CD8-positive, alpha-beta memory T cell (primary cell): ENCODE measurements at places on chromosomes 2 and 18. TPM values are rescaled to one million over a fixed set of nuclear protein-coding genes. Genes with fewer than 3 reads are reported as not detected.
A peak's percentile ranks its signal among the peaks of the same experiment; 100 is the strongest.

ALK gene
- not detected for total RNA-seq

- DNase-seq, result no peak
These were observed 93.2 kb upstream of the CBLN2 start for GRCh38 chr18:72637299-72637698.

DNA sequence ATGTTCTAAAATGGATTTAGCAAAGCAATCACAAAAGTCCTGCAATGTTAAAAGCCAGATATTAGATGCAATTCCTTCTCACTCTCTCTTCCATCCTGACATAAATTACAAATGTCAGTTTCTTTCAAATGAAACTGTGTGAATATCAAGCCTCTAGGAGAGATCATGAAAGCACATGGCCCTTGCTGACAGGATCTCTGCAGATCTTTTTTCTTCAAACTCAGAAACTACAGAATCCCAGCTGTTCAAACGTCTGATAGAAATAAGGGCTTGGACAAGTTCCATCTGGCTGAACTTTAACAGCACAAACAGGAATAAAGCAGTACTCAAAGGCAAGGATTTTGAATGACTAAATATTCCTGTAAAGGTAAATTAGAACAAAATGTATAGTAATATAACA is 47.6 kb downstream of the PDE1A start:
- no peak for DNase-seq

CEBPZ gene
- 104 TPM for total RNA-seq

PHLPP1 gene
- total RNA-seq, result 14.8 TPM

- peak; percentile 47 for DNase-seq
These were observed 185.9 kb upstream of the CCDC150 start for GRCh38 chr2:196453613-196454047.

DOK6 gene
- total RNA-seq, result not detected

- no peak for DNase-seq
These were observed 114.0 kb downstream of the LYPD6B start for GRCh38 chr2:149152469-149152953.

SKA1 gene
- 26.5 TPM for total RNA-seq

DNA sequence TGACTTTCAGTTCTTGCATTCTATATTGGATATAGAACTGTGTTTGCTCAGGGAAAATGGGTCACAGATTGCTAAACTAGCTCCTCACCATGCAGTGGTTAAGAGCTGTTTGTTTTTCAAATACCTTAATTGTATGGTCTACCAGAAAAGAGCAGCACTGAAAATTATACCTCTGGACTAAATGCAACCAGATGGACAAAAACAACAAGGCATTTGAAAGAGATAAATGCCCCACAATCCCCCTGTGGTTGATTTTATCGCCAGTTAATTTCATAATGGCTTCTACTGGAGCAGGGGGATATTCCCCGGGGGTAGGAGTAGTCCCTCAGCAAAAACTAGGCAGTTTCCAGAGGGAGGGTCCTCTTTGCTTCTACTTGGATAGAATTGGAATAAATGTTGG is 267.9 kb upstream of the TNP1 start:
- DNase-seq, result no peak

LIMS3 gene
- total RNA-seq, result 1.7 TPM

IL36RN gene
- not detected for total RNA-seq

OSBPL6 gene
- 1.6 TPM for total RNA-seq

RUFY4 gene
- not detected for total RNA-seq

FN1 gene
- total RNA-seq, result 0.31 TPM

GRCh38 chr2:201006704-201007103 is 43.2 kb upstream of the ORC2 start:
- no peak for DNase-seq

- no peak for DNase-seq
These were observed 9.9 kb downstream of the TNP1 start for GRCh38 chr2:216849987-216850386.

ADCYAP1 gene
- not detected for total RNA-seq

ATG4B gene
- total RNA-seq, result 79.0 TPM

- DNase-seq, result no peak
These were observed 22.7 kb upstream of the PKDCC start for GRCh38 chr2:42025151-42025582.

GCA gene
- 15.8 TPM for total RNA-seq

DNA sequence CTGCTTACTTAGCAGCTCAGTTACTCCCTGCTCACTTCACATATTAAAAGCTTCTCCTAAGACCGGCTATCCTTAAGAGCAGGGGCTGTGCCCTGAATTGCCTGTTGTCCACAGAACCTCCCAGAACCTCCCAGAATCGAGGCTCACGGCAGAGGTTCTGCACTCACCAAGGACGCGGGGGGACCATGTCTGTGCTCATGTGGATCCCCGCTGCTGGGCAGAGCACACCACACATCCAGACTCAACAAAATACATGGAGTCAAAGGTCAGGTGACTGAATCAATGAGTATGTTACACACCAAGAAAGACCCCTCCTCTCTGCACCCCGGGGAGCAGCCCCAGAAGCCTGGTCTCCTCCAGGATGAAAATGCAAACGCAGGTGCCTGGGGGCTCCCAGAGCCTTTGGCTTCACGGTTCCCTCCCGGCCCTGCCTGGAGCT is 149.0 kb downstream of the MBP start:
- DNase-seq, result no peak

TEKT4 gene
- not detected for total RNA-seq

GRCh38 chr2:71601136-71602114 is 148.1 kb downstream of the DYSF start:
- no peak for DNase-seq

SPHKAP gene
- not detected for total RNA-seq

DNA sequence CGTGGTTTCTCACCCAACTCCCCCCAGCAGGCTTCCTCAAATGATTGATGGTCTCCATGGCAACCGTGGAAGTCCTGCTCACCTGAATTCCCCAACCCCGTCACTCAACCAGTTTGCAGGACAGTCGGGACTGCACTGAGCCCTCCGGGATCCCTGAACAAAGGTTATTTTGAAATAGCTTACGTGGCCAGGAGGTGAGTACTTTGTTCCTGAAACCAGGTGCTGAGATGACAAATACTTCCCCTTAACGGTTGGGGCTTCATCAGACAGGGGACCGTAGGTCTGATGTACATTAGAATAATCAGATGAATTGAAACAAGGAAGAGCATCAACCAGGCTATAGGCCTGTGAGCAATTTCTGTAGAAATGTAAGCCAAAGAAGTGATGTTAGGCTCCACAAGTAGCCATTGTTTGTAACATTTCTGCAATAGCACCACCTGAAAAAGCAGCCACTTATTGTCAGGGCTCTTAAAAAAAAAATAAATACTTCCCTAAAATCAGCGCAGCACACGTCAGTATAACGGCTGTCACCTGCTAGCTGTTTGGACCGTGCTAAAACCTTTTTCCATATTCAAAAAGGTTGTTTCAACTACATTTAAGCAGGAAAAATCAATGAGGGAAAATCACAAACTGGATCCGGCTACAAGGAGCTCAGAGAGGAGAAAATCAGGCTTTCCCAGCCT is 206.4 kb upstream of the ID2 start:
- no peak for DNase-seq

- no peak for DNase-seq
These were observed 907.0 kb downstream of the EPHA4 start for GRCh38 chr2:220665108-220665471.

GRCh38 chr18:1050012-1050657 is 145.5 kb downstream of the ADCYAP1 start:
- DNase-seq, result no peak

DNA sequence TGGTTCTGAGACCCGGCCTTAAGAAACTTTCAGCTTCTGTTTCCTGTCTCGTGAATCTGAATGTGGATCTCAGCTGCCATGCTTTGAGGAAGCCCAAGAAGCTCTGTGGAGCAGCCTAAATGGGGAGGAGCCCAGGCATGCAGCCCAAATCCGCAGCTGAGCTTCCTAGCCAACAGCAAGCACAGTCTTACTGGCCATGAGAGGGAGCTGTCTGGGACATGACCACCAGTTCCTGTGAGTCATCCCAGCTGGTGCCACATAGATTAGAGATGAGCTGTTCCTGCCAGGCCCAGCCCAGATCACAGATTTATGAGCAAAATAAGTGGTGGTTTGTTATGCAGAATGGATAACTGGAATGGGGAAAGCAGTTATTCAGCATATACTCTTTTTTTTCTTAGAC is 224.4 kb upstream of the APCDD1 start:
- no peak for DNase-seq

DNA sequence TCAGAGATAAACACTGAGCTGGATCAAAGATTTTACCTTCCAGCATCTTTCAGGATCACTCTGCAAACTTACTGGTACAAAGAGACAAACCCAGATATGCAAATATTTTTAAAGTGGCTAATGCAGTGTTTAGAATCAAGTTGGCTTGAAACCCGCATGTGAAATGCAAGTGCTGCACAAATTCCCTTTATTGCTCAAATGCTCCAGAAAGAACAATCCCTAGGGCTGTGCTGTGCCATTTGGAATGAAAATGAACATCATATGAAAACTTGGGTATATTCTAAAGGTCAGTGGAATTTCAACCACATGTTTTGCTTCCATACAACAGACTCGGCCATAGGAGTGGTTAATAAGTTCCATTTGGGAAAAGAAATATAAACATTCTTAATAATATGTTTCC is 139.1 kb downstream of the VWC2L start:
- no peak for DNase-seq

DNA sequence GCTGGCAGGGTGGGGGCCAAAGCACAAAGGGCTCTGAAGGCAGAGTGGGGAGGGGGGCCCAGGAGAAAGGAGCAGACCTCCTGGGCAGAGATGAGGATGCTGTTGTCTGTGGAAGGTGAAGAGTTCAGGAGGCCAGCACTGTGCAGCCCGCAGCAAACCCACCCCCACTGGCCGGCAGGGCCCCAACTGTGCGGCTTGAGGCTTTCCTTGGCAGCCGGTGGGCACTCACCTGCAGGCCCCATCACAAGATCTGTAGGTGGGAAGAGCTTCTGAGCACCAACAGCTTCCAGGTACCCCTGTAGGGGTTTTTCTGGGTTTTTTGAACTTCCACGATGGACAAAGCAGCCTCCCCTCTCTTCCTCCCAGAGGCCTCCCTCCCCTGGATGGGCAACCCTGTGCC is 72.9 kb downstream of the NDUFA10 start:
- DNase-seq, result no peak

DNA sequence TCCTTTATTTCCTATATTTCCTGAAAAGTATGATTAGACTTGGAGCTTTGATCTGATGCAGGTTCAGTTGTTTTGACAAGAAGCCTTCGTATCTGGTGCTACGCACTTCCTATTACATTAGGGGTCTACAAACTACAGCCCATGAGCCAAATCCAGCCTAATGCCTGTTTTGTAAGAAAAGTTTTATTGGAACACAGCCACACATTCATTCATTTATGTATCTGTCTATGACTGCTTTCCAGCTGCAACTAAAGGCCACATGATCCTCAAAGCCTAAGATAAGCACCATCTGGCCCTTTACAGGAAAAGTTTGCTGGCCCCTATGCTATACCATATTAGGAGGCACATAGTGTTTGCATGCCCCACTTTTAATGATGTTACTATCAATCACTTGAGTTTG is 26.0 kb downstream of the EIF2AK3 start:
- DNase-seq, result no peak

DNA sequence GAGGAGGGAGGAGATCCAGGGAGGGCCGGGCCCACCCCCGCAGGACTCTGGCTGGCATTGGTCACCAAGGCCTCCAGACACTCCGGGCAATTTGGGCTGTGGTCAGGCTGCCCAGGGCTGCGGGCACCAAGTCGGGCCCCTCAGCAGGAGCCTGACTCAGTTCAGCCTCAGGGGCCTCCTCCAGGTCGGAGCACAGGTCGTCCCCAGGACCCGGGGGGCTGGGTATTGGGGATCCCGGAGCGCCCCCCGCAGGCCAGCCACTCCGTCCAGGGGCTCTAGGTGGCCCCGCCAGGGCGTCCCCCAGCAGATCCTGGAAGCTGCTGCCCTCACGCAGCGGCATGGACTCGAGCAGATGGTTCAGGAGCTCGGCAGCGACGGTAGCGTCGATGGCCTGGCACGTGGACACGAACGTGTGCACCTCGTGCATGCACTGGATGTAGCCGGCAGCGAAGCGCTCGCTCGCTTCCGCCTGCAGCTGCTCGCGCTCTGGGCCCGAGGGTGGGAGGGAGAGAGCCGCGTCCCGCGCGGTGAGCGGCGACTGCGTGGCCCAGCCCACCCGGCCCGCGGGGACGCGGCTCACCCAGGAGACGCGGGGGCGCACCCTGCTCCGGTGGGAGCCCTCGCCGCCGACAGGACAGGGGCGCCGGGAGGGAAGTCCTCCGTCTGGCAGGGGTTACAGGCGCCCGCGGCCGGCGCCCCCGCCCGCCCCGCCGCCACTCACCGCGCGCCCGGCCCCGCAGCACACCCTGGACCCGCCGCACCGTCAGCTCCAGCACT is 884 bp downstream of the HES6 start:
- DNase-seq, result peak; percentile 46

GRCh38 chr2:40289771-40290404 is 162.0 kb downstream of the SLC8A1 start:
- no peak for DNase-seq

- DNase-seq, result no peak
These were observed 49.8 kb downstream of the USP34 start for GRCh38 chr2:61420991-61421544.

DNA sequence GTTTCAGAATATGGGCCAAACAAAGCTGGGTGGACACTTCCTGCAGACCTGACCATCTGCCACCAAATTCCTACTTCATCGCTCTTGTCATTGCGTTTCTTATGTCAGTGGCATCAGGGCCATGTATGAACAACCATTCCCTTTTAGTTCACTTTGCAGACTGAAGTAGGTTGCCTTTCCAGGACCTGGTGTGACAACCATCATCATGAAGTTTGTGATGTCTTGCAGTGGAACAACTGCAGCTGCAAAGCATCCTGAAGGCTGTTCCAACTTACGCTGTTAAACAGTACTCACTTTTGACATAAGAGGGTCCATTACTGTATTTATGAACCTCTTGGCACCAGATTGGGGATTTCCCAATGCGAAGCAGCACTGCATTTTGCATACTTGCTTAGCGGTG is 511.6 kb downstream of the ARHGAP15 start:
- no peak for DNase-seq

DNA sequence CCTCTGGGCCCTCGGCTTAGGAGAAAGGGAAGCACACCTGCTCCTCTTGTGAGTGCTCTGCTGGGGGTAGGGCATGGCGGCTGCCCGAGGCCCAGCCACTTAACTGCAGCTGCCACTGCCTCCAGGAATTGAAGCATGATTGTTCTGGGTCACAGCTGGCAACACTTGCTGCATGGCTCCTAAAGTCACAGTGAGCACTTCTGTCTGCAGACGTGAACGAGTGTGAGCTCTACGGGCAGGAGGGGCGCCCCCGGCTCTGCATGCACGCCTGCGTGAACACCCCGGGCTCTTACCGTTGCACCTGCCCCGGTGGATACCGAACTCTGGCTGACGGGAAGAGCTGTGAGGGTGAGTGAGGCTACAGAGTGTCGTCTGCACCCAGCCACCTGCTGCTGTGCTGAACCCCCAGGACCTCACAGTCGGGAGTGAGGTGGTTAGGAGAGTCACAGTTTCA is 44.4 kb downstream of the FBLN7 start:
- no peak for DNase-seq

GRCh38 chr2:118548880-118549488 is 298.5 kb downstream of the EN1 start:
- DNase-seq, result no peak

DNA sequence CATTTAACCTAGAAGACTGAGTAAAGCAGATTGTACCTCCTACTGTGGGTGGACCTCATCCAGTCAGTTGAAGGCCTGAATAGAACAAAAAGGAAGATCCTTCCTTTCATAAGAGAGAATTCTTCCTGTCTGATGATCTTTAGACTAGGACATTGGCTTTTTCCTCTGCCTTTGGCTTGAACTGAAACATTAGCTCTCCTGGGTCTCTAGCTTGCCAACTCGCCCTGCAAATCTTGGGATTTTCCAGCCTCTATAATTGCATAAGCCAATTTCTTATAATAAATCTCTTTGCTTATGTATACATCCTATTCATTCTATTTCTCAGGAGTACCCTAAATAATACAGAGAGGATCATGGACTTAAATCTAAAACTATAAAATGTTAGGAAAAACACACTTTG is 6.2 kb upstream of the KDSR start:
- DNase-seq, result no peak
